ENCODE measurements at places on chromosomes 7 and 10. TPM values are rescaled to one million over a fixed set of nuclear protein-coding genes. Genes with fewer than 3 reads are reported as not detected.

DNA sequence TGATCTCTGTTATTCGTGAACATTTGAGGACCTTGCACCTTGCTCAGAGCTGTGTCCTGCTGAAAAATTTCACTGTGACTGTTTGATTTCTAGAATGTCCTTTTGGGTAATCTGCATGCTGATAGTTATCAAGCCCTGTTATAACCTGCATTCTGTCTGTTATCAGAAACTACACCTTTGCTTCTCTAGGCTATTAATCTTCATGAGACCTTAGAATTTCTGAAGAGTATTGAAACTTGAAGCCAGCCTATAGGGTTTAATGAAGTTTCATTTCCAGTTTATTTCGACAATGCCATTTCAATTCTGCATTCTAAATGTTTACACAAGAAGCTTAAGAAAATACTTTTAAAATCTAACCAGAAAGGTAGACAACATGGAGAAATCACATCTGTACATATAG lies 856.2 kb downstream of the SORCS1 start:
- DNase-seq, result no peak
- H3K27ac ChIP-seq, result no peak overlapping the region
- H3K4me3 ChIP-seq, result no peak overlapping the region

- no peak for DNase-seq
- H3K27me3 ChIP-seq, result no peaks in the 10 kb centered on the region
- H3K36me3 ChIP-seq, result no peaks in the 10 kb centered on the region
- H3K4me1 ChIP-seq, result peaks cover 18% of the 10 kb centered on the region
- H3K4me3 ChIP-seq, result no peak overlapping the region
These were observed 56.2 kb upstream of the NPY start for GRCh38 chr7:24227603-24228359.

- peaks cover 45% of the 10 kb centered on the region for H3K4me1 ChIP-seq
- H3K4me3 ChIP-seq, result peak overlapping the region; percentile 90
- no peaks in the 10 kb centered on the region for H3K36me3 ChIP-seq
- peak overlapping the region; percentile 98 for H3K27ac ChIP-seq
- peak; percentile 21 for DNase-seq
These were observed 977 bp downstream of the TMEM248 start for GRCh38 chr7:66921918-66922486.

- H3K27me3 ChIP-seq, result no peaks in the 10 kb centered on the region
- no peak for DNase-seq
- H3K27ac ChIP-seq, result no peak overlapping the region
- H3K4me1 ChIP-seq, result no peaks in the 10 kb centered on the region
- no peak overlapping the region for H3K4me3 ChIP-seq
These were observed 206.1 kb downstream of the CHRM2 start for GRCh38 chr7:137074391-137075030.

DNA sequence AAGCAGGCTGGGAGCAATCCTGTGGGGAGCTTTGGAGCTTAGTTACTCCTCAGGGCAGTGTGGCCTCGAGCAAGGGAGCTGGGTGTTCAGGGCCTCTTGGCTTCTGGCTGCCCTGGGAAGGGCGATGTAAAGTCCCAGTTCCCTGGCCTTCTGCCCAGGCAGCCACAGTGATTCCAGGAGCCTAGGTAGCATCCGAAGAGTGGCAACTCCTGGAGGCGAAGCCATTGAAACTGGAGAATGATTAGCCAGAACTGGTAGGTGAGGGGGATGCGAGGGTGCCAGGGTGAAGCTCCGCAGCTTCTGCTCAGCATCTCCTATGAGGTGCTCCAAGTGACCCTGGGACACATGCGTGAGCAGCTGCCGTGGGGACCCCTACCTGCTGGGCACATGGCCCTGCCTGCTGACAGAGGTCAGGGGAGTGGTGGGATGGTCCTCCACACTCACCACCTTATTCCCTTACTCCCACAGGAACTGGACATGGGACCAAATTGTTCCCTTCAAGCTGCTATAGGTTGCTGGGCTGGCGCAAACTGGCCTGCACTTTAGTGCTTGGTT lies 7.8 kb upstream of the GDF2 start:
- no peak overlapping the region for H3K27ac ChIP-seq
- H3K4me3 ChIP-seq, result no peak overlapping the region
- H3K27me3 ChIP-seq, result no peaks in the 10 kb centered on the region
- DNase-seq, result no peak
- no peaks in the 10 kb centered on the region for H3K4me1 ChIP-seq

DNA sequence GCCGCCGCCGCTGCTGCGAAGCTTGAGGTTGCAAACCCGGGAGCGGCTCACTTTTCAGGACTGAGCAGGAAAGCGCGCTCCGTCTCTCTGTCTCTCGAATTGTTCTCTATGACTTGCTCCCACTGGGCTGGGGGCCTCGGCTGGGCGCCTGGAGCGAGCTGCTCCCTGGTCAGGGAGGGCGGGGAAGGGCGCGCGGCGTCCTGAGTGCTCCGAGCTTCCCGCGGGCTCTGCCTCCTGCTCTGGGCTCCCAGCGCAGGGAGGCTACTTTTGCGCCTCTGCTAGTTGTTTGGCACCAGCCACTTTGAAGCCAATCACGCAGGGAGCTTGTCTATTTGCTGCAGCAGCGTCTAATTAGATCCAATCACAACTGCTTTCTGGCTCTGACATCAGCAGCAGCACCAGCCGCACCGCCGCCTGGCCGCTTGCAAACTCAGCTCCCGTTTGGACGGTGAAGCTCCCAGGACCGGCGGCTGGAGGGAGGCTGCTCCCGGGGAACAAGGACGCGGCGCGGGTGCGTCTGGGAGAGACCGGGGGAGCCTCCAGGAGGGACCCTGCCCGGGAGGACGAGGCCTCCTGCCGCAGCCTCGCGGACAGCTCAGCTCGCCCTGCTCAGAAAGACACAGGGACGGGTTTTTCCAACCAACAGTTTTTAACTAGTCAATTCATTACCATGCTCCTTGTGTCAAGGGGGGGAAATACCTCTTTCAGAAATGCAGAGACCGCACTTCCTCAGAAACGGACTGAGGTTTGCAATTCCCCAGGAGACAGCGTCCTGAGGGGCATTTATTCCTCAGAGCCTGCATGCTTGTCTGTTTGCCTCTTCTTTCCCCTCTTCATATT lies at the start of gene ADARB2:
TSS of gene ADARB2 (minus strand) at position 304 of the 840 bp plus-strand sequence.
- H3K36me3 ChIP-seq, result no peaks in the 10 kb centered on the region
- H3K4me3 ChIP-seq, result peak within 1 kb of the TSS; percentile 50
- H3K4me1 ChIP-seq, result no peaks in the 10 kb centered on the region
- peaks cover 39% of the 10 kb centered on the region for H3K27me3 ChIP-seq

GRCh38 chr7:24727154-24728120 lies 29.8 kb downstream of the GSDME start:
- no peaks in the 10 kb centered on the region for H3K36me3 ChIP-seq
- no peak overlapping the region for H3K4me3 ChIP-seq
- no peak overlapping the region for H3K27ac ChIP-seq
- DNase-seq, result no peak
- H3K4me1 ChIP-seq, result no peaks in the 10 kb centered on the region

- no peak overlapping the region for H3K4me3 ChIP-seq
- H3K27me3 ChIP-seq, result no peaks in the 10 kb centered on the region
- DNase-seq, result no peak
- no peak overlapping the region for H3K27ac ChIP-seq
- H3K36me3 ChIP-seq, result peaks cover 12% of the 10 kb centered on the region
These were observed 23.6 kb upstream of the PWWP2B start for GRCh38 chr10:132373241-132373955.

The DTX2 gene
- polyA plus RNA-seq, result 15.3 TPM

Data from immature natural killer cell (primary cell).